ENCODE measurements at places on chromosomes 13 and 19.

- peak; percentile 65 for DNase-seq
Measured at GRCh38 chr13:73059460-73060250, 850 bp downstream of the KLF5 start.

DNA sequence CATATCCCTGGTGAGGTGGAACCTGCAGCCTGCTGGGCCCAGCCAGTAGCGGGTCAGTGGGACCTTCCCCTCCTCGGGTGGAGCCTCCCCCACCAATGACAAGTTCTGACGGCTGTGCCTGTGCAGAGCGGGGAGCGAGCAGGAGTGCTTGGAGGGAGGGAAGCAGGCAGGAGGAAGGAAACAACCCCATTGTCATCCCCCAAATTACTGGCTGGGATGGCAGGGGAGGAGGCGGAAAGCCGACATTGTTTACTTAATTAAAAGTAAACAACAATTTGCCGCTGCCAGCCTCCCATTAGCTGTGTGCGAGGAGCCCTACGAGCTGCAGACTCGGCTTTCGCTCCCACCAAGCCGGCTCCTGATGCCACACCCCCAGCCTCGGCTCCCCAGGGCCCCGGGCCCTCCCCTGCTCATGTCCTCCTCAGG is 45.5 kb downstream of the LYL1 start:
- no peak for DNase-seq

GRCh38 chr19:55626350-55626749 is 2.0 kb upstream of the ZNF784 start:
- DNase-seq: no peak

DNA sequence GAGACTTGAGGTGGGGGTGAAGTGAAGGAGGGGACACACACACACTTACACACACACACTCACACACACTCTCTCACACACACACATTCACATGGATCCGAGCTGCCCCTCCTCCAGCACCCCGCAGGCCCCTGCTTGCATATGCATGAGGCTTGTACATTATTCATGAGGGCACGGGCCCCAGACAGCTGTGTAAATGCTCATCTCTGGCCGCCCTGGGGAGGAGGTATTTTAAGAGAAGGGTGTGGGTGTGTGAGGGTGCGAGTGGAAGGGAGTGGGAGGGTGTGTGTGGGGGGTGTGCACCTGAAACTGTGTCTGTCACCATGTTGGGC is 2.4 kb downstream of the NCAN start:
- no peak for DNase-seq

- no peak for DNase-seq
Measured at GRCh38 chr19:14094854-14095253, 4.3 kb upstream of the SAMD1 start.

DNA sequence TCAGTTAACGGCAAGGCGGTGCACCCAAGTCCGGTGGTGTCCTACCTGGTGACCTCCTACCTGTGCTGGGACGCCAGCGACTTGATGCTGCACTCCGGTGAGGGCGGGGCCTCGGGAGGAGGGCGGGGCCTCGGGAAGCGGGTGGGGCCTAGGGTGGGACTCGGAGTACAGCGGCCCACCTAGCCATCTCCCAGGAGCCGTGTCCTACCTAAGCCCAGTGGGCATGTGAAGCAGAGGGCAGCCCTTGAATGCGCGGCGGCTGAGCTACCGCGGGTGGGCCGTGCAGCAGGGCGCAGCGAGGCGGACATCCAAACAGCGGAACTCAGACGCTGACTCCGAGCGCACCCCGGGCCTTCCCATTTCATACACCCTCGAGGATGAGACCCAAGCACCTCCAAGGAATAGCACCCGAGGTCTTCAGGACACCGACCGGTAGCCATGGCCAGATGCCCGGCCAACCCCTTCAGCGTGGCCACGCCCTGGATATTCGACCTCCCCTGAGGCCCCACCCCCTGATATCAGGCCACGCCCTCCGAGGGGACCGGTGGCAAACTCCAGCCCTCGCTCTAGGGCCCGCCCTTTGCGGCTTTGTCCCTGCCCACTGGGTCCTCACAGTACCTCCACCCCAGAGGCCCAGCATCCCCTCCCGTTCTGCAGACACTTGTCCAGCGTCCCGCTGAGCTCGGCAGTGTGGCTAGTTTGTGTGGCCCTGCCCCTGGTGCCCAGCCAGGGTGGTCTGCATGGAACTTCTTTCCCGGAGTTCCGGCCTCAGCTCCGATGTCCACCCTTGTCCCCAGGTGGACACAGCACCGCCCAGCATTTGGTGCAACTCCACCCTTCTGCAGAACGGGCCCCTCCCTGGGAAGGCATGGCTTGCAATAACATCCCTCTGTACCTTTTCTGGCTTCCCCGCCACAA is 5.4 kb downstream of the KLK1 start:
- DNase-seq: no peak

GRCh38 chr13:46211116-46211482 is 629 bp upstream of the LRRC63 start:
- DNase-seq: peak; percentile 9

GRCh38 chr13:29510651-29511084 is 84.8 kb downstream of the SLC7A1 start:
- no peak for DNase-seq

- DNase-seq: no peak
Measured at GRCh38 chr13:31168166-31168565, 6.5 kb upstream of the HSPH1 start.

GRCh38 chr19:49490287-49491029 is 3.0 kb downstream of the RPL13A start:
- DNase-seq: no peak

DNA sequence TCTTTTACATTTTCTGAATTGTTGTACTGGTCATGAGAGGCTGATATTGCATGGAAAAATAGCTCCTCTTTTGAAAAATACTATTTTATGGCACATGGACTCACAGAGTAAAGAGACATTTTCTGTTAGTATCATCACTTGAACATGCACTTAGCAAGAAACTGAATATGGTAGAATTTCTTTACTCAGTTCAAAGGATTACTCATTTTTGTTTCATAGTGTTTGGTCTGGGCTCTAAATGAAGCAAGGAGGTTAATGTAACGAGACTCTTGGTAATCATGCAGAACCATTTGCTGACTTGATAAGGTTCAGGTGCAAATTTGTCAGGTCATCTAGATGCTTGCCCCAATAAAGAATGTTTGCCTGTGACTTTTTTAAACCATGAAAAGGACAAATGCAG is 63.2 kb downstream of the GPC6 start:
- no peak for DNase-seq

- DNase-seq: peak; percentile 23
Measured at GRCh38 chr13:80336776-80337287, 4.1 kb downstream of the SPRY2 start.

GRCh38 chr13:109804654-109805053 is 18.3 kb upstream of the IRS2 start:
- no peak for DNase-seq

GRCh38 chr19:29675120-29675649 is 9.9 kb downstream of the PLEKHF1 start:
- DNase-seq: no peak

- no peak for DNase-seq
Measured at GRCh38 chr19:45919678-45920077, 5.1 kb upstream of the NANOS2 start.

DNA sequence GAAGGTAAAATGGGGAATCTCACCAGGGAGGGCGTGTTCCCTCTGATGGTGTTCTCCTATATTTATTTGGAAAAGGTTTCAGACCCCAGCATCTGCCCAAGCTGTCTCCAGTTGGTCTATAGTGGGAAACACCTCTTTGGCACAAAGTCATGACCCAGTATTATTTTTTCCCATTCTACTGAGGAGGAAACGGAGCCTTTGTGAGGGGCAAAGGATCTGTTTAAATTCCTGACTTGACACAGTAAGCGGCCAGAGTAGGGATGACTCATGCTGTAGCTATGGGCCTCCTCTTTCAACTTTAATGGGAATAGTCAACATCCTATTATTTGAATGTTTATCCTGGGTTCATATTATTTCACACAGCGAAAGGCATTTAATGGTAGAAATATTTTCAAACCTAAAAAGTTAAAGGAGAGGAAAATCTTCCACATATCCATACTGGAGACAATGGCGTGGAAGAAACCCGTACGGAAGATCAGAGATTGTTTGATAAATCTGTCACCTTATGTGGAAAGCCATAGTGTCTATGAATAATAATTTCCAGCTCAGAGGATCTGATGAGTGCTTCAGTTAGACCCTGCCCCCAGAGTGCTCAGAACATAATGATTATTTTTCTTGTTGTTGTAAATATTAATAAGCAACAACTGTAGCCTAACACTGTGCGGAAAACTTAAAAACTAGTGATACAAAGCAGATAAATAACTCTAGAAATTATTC is 126.0 kb downstream of the FOXO1 start:
- DNase-seq: peak; percentile 75

GRCh38 chr13:79614250-79614918 is 133.4 kb downstream of the NDFIP2 start:
- DNase-seq: no peak

- DNase-seq: no peak
Measured at GRCh38 chr19:48629297-48629598, 7.9 kb downstream of the DBP start.

Data from ELR (cell line).